ENCODE measurements at places on chromosomes 4 and X.
A peak's percentile ranks its signal among the peaks of the same experiment; 100 is the strongest.

GRCh38 chr4:152928286-152928685 is 7.8 kb upstream of the FHDC1 start:
- DNase-seq, result no peak

GRCh38 chrX:19097553-19098283 is 24.6 kb downstream of the ADGRG2 start:
- DNase-seq, result no peak

DNA sequence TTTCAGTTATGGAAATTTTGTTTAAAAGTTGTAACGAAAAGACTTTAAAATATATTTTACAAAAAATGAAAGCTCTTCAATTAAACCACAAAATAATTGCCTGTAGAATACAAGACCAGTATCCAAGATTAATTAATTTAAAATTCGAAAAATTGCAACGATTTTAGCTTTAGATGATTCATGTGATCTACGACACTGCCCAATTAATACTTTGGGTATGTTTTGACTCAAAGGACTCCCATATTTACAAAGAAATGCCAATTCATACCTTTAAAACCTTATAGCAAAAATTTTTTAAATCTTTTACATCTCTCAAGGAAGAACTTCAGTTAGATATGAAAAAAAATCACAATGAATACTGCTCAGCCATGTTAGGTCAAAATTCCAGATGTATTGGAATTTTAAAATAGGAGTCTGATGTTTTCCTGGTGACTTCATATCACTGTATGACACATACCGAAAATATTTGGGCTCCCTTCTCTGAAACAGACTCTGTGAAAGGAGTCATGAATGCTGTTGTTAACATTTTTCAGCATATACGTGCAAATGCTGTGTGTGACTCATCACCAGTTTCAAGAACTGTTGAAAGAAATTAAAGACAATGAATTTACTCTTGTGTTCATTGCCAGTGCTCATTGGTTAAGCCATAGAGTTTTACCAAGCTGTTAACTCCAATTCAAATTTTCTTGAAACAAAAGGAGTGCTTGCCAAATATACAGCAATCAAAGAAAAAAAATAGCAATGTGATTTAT is 13.8 kb upstream of the SMS start:
- DNase-seq, result no peak

DNA sequence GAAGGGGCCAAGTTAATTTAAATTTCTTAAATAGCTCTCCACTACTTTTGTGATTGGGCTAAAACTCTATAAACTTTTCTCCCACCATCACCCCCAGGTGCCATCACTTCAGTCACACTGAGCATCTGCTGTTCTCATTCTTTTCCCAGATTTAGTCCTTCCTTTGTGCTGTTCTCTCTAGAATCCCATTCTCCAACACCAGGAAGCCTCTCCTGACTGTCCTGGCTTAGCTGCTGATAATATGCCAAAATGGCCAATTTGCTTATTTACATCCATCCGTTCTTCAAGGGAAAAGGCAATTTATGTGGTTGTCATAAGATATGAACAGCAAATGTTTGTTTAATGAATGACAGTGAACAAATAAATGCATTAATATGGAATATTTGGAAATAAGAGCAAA is 44.1 kb downstream of the FGFBP1 start:
- DNase-seq, result no peak

DNA sequence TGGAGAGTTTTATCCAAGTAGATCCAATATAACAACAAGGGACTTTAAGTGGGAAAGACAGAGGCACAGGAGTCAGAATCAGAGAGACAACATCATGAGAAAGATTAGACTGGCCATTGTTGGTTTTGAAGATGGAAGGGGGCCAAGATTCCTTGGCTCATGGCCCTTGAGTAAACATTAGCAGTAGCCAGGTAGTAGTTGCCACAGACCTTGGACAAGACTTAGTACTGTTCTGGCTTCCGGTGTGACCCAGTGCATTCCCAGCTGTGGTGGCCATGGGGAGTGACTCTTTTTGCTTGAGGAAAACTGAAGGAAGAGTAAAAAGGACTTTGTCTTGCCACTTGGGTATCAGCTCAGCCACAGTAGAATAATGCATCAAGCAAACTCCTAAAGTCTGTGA is 462.2 kb upstream of the CPXCR1 start:
- no peak for DNase-seq

GRCh38 chrX:113545040-113545439 is 704.4 kb upstream of the AMOT start:
- DNase-seq, result no peak

- no peak for DNase-seq
Observed at GRCh38 chrX:1871887-1872286, 257.0 kb downstream of the ASMT start.

GRCh38 chrX:120672389-120672788 is 42.5 kb upstream of the C1GALT1C1 start:
- DNase-seq, result peak; percentile 70

- DNase-seq, result no peak
Observed at GRCh38 chr4:54823616-54824015, 165.9 kb downstream of the KIT start.

GRCh38 chr4:188665491-188666457 is 526.5 kb downstream of the TRIML1 start:
- DNase-seq, result no peak

DNA sequence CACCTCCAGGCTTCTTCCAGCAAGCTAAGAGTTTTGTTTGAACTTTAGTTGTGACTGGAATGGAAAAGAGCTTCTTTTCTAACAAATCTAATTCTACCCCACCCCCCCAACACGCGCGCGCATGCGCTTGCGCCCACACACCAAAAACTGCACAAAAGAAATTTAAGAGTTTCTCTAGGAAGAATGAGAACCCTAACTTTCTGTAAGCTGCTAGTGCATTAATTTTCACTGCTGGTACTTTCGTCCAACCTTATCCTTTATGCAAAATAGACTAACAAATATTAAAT is 9.0 kb upstream of the INTU start:
- DNase-seq, result no peak

DNA sequence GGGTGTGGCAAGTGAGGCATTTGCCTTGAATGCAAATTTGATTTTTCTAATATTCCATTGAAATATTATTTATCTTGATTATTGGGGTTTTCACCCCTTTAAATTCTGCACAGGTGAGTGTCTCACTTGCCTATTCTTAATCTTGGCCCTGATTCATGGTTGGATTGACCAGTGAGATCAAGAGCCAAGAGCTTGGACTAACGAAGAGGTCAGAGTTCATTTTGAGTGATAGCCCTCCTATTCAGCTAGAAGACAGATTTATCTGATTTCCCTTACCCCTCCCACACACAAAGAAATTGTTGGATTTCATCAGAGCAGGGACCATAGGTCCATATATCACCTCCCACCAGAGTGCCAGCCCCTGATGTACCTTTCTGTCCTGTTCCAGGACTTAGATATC is 11.6 kb upstream of the ACOT9 start:
- DNase-seq, result no peak

- DNase-seq, result no peak
Observed at GRCh38 chr4:123997776-123998449, 601.3 kb downstream of the SPRY1 start.

- DNase-seq, result no peak
Observed at GRCh38 chr4:164621886-164622521, 131.9 kb upstream of the SMIM31 start.

DNA sequence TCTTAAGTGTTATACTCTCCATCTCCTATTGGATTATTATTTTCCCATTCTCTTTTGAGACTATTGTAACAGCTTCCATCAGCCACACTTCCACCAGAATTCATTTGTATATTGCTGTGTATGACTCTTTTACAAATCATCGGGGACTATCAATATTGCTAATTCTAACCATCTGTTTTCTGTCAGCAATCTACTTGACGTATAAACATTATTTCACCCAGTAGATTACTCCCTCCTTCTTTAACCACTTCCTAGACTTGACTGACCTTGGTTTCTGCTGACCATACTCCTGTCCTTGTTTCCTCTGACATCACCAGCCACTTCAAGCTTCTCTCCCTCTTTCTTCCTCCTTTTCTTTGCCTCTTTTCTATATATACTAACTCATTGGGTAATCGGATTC is 402.9 kb downstream of the PCDH18 start:
- DNase-seq, result no peak

GRCh38 chr4:154626793-154627484 is 14.5 kb upstream of the FGG start:
- DNase-seq, result peak; percentile 76

GRCh38 chrX:14884714-14885113 is 11.5 kb downstream of the MOSPD2 start:
- no peak for DNase-seq

GRCh38 chrX:23046443-23046842 is 46.7 kb downstream of the DDX53 start:
- no peak for DNase-seq

- no peak for DNase-seq
Observed at GRCh38 chr4:143207555-143207954, 22.8 kb downstream of the USP38 start.

DNA sequence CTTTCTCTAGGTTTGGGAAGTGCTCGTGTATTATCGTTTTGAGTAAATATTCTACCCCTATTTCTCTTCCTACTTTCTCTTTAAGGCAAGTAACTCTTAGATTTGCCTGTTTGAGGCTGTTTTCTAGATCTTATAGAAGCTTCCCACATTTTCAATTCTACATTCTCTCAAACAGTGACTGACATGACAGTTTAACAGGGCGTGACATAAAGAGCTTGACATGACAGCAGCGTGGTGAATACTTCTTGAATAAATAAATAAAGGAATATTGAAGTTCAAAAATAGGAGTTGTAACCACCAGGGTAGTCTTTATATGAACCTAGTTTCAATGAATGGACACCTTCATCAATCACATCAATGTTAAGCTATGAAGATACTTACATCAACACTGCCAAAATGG is 162.0 kb downstream of the TRAM1L1 start:
- DNase-seq, result no peak

GRCh38 chr4:1240721-1241465 is 8.0 kb downstream of the CTBP1 start:
- peak; percentile 49 for DNase-seq

DNA sequence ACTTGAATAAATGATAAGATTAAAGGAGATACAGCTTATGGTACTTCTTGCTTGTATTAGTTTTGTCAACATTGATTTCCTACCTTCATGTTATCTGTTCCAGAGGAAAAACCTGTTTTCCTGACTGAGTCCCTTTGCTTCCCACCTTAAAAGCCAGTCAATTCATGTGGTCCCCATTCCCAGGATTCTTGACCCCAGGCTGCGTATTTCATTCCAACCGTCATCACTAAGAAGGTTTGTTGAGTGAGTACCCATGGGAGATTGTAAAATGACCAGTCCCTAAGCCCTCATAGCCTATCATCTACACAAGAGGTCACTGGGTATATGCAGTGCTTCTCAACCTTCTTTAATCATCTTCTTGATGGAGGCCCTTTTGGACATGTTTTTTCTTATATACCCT is 52.2 kb downstream of the BEX3 start:
- DNase-seq, result no peak

DNA sequence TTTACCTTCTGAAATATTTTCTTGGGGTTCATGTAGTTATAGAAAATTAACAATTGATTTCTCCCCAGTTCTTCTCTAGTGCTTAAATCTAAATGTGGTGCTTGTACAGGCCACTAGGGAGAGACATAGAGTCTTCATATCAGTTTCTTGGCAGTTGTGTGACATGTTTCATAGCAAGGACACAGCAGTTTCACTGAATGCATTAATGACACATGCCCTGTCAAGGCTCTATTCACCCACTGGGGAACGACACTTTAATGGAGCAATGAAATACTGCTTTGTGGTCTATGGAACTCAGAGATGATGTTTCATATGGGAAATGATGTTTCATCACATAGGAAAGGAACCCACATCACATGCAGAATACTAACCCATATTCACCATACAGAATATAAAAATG is 2.8 kb downstream of the VEGFC start:
- DNase-seq, result no peak

- no peak for DNase-seq
Observed at GRCh38 chr4:182310316-182310715, 67.1 kb downstream of the TENM3 start.

GRCh38 chrX:145729635-145730034 is 88.0 kb upstream of the SLITRK2 start:
- no peak for DNase-seq

DNA sequence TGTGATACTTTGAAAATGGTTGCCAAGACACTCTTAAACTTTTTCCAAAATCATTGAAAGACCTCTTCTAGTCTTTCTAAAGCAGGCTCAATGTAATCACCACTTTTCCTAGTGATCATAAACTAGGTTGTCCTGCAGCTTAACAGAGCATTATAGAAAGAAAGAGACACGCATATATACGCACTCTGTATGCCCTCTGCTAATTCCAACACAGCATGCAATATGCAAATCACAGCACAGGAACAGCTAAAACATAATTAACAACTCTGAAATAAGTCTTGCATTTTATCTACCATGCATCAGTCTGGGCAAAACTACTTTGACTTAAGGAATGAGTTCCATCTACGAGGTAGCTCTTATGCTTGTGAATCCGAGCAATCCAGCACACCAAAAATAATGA is 94.6 kb downstream of the COL25A1 start:
- no peak for DNase-seq

DNA sequence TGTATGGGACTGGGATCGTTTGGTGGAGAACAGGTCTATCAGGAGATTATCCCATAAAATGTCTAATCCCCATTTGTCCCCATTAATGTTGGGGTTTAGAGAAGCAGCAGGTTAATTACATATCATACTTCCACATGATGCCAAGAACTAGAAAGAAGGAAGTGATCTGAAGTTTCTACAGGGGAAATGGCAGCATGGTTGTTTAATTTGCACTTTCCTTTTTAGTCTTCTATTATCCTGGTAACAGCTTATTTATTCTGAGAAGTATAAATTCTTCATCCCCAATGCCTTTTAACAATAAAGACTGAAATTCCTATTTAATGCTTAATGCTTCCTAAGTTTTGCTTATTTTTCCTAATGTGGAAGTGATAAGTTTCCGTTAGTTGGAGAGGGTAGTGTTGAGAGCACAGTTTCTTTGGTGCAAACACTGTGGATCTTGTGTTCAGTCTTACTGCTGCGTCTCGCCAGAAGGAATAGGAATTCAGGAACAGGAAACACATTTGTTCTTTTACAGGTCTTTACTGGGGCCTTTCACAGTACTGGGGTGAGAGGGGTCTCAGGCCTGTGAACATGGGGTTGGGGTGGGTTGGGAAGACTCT is 59.5 kb upstream of the TADA2B start:
- no peak for DNase-seq

DNA sequence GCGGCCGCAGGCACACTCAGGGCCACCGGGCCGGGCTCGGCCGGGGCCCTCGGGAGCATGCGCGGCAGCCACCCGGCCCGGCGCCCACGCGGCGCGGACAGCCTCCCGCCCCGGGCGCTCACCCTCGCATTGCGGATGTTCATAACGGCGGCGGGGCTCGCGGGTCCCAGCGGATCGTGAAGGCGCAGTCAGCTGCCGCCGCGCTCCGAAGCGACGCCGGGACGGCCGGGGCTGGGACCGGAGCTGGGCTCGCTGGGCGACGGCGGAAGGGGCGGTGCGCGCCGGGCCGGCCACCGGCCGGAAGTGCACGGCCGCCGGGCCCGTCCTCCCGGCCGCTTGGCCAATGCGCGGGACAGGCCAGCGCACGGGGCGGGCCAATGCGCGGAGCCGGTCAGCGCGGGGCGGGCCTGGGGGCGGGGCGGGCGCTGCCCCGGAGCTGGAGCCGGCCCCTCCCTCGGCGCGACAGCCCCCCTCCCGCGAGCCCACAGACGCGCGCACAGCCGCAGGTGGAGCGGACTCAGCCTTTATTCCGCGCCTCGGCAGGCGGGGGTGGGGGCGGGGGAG is at the start of gene NAA10:
TSS of gene NAA10 (minus strand) at position 276 of the 564 bp plus-strand sequence. CDS start at position 143, 133 bp downstream.
- peak; percentile 86 for DNase-seq

All from sigmoid colon (tissue), 7 donors.